Activated CD4-positive, alpha-beta memory T cell treated with anti-CD3 and anti-CD28 coated beads, Interleukin-2, amount 10 ng/mL, durations not matched to agents 7 days and 5 days (primary cell): ENCODE measurements at places on chromosomes 16 and 17. TPM values are rescaled to one million over a fixed set of nuclear protein-coding genes. Genes with fewer than 3 reads are reported as not detected.

CD300E gene
- not detected for total RNA-seq

PSMD7 gene
- 97.6 TPM for total RNA-seq

ZP2 gene
- total RNA-seq = 0.20 TPM

- H3K4me1 ChIP-seq = no peaks in the 10 kb centered on the region
- H3K36me3 ChIP-seq = no peaks in the 10 kb centered on the region
- H3K27ac ChIP-seq = no peak overlapping the region
- H3K27me3 ChIP-seq = no peaks in the 10 kb centered on the region
Measured at GRCh38 chr16:65745201-65745708, 621.2 kb upstream of the CDH5 start.

DNA sequence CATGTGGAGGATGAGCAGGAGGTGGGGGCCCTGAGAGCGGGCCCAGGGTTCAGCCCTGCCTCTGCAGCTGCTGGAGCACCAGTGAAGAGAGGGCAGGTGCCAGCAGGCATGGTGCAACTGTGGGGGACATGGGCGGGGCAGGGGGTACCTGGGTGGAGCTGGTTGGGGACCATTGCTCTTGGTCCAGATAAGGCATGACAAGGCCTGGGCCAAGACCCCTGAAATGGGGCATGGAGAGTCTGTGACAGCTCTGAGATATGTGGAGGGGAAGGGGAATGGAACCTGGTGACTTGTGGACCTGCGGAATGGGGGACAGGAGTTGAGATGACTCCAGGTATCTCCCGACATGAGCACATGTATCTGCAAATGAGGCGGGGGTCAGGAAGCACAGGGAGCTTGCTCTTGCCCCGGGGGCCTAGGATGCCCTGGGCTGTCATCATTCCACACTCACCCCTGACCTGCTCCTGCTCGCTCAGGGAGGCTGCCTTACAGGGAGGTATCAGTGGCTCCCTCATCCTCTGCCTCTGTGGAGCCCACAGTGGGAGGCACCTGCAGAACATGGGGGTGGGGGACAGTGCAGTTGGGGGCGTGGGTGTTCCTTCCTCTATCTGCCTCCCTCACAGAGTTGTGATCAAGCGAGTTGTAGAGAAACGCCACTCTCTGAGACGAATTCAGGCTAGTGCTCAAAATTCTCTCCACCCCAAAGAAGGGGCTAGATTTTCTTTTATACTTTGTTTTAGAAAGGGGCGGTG, 40.2 kb downstream of the TMEM235 start:
- H3K27ac ChIP-seq = no peak overlapping the region
- peaks cover 2% of the 10 kb centered on the region for H3K36me3 ChIP-seq
- no peak overlapping the region for H3K4me3 ChIP-seq
- peaks cover 8% of the 10 kb centered on the region for H3K27me3 ChIP-seq
- no peak for DNase-seq

DNA sequence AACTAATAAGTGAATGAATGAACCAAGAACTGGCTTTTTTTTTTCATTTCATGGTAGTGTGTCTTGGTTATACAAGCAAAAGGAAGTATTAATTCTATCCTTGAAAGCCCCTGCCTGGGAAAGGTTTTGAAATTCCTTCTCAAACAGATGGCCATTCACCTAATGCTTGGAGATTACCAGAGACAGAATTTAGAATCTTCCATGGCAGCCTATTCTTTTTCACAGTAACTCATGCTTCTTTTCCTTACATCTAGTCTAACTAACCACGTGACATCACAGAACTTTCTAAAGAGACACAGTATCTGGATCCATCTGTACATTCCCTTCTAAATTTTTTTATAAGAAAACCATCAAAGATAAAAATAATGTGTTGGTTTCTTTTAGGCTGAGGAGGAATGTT, 151.6 kb downstream of the FTO start:
- H3K36me3 ChIP-seq = peaks cover 8% of the 10 kb centered on the region
- no peak overlapping the region for H3K27ac ChIP-seq
- H3K4me1 ChIP-seq = no peaks in the 10 kb centered on the region
- no peaks in the 10 kb centered on the region for H3K27me3 ChIP-seq
- H3K4me3 ChIP-seq = no peak overlapping the region
- DNase-seq = no peak

GRCh38 chr16:3938843-3939624, 58.5 kb upstream of the CREBBP start:
- DNase-seq = peak; percentile 62
- no peaks in the 10 kb centered on the region for H3K36me3 ChIP-seq
- H3K27me3 ChIP-seq = no peaks in the 10 kb centered on the region
- no peak overlapping the region for H3K4me3 ChIP-seq

GRCh38 chr16:82384949-82385348, 214.9 kb upstream of the MPHOSPH6 start:
- no peaks in the 10 kb centered on the region for H3K36me3 ChIP-seq
- DNase-seq = no peak
- no peaks in the 10 kb centered on the region for H3K27me3 ChIP-seq
- no peak overlapping the region for H3K4me3 ChIP-seq

DNA sequence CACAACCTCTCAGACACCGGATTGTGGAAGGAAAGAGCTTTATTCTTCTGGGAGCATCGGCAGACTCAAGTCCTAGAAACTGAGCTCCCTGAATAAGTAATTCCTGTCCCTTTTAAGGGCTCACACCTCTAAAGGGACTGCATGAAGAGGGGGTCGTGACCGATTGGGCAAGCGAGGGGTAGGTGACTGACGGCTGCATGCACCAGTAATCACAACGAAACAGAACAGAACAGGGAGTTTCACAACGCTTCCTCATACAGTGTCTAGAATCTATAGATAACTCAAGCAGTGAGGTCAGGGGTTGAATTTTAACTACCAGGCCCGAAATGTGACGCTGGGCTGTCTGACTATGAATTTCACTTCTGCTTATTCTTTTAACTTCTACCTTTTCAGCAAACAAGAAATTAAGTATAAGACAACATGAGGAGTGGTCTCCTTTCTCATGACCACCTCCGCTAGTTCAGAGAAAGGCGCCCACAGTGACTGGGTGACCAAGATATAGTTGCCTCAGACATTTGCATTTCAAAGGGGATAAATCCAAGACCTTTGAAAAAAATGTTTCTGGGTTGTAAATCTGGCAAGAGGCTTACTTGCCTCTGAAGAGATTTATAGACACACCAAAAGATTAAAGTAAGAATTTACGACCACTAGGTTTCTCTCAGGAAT, 88.4 kb upstream of the ATF7IP2 start:
- H3K27ac ChIP-seq = no peak overlapping the region
- no peaks in the 10 kb centered on the region for H3K4me1 ChIP-seq
- H3K27me3 ChIP-seq = peaks cover 2% of the 10 kb centered on the region
- no peak for DNase-seq

DNA sequence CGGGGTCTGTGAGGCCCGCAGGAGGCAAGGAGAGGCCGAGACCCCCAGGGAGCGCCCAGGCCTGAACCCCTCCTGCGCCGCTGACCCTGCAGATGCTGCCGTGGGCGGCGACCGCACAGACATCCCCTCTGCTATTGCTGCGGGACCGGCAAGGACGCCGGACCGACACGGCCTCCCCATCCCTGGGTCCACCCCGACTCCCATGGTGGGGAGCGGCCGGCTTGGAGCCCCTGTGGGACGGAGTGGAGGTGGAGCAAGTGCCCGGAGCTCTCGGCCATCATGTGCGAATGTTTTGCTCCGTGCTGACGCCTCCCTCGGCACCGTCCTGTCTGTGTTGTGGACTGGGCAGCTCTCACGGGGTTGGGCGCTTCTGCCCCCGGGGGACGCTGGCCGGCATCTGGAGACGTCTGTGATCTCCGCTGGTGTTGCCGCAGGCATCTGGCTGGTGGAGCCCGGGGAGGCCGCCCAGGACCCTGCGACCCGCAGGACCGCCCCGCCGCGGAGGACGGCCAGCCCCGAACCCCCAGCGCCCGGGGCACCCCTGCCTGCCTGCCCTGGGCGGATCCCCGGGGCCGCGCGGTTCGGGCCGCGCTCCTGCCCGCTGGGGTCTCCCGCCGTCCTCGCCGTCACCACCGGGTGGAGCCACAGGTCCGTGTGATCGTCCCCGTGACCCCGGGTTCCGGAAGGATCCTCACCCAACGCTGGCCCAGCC, 12.8 kb upstream of the GNG13 start:
- peak; percentile 45 for DNase-seq
- peaks cover 28% of the 10 kb centered on the region for H3K27me3 ChIP-seq
- peaks cover 4% of the 10 kb centered on the region for H3K4me1 ChIP-seq
- H3K4me3 ChIP-seq = no peak overlapping the region
- H3K36me3 ChIP-seq = no peaks in the 10 kb centered on the region
